ENCODE measurements at places on chromosomes 5 and 9. TPM values are rescaled to one million over a fixed set of nuclear protein-coding genes. Genes with fewer than 3 reads are reported as not detected.

- no peak for DNase-seq
These were observed 706.6 kb downstream of the EFNA5 start for GRCh38 chr5:106964132-106964531.

Gene CYLC2
- total RNA-seq = not detected

- DNase-seq = no peak
These were observed 116.0 kb downstream of the MLLT3 start for GRCh38 chr9:20506099-20506900.

Gene FXN
- 17.6 TPM for total RNA-seq

Gene ARL10
- 7.7 TPM for total RNA-seq

- no peak for DNase-seq
These were observed 317.6 kb downstream of the IRX1 start for GRCh38 chr5:3913279-3913678.

DNA sequence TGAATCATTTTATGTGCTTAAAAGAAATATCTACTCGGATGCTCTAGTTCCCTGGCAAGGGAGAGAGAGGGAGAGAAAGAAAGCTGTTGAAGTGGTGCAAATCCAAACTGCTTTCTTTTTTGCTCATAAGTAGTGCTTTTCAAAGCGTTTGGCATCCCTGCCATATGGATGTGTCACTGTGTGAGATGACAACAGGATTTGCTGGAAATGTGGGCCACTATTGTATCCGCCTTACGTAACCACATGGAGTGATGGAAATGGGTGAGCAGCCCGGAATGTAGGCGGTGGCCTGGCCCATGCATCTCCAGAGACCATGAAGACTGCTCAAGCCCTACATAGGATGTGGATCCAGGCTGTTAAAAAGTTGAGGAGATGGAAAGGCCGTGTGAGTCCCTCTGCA lies 30.8 kb downstream of the TJP2 start:
- peak; percentile 17 for DNase-seq

- no peak for DNase-seq
These were observed 4.8 kb downstream of the RETREG1 start for GRCh38 chr5:16612007-16612406.

Gene TLE1
- 12.3 TPM for total RNA-seq

GRCh38 chr9:100126423-100126822 lies 27.4 kb downstream of the INVS start:
- DNase-seq = no peak

- DNase-seq = no peak
These were observed 164.8 kb downstream of the MACROH2A1 start for GRCh38 chr5:135234242-135234641.

DNA sequence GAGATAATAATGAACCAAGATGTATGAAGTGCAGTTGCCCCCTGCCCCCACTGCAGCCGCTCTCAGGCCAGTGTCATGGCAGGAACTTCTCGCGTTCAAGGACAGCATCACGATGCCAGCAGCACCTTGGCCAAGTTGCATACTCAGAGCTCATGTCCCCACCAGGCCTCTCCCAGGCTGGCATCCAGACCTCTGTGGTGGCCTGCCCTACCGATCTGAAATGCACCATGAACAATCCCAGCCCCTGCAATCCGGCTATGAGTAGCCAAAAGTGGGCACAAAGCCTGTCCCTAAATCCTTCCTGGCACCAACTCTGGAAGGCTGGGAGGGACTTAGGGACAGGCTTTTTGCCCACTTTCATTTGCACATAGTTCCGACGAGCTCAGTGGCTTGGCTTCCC lies 140.9 kb downstream of the PAX5 start:
- DNase-seq = no peak

DNA sequence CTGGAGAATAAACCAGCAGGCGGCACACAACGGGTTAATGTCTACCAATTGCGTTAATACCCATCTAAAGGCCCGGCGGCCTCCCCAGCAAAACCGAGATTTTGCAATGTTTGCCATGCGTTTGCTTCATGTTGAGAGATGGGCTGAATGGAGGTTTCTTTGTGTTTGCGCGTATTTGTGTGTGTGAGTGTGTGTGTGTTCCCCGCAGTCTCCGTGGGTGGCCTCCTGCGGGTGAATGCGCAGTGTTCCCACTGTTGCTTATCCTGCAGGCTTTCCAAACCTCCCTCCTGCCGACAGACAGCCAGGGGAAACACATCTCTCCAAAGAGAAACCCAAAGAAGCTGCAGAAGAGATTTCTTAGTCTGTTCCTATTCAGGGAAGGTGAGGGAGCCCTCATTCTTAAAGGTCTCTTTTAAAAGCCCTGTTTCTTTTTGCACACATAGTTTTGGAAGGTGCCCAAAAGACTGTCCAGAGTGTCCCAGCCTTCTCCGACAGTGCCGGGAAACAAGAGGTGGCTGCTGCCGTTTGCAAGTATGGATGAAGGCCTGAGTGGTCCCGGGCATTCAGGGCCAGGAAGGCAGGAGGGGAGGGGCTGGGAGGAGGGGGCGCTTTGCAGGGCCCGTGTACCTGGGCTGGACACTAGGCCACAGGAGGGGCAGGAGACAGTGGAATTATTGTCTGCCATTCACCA lies 103.8 kb upstream of the ERCC6L2 start:
- DNase-seq = no peak

GRCh38 chr5:1463326-1464095 lies 18.3 kb upstream of the SLC6A3 start:
- DNase-seq = no peak

DNA sequence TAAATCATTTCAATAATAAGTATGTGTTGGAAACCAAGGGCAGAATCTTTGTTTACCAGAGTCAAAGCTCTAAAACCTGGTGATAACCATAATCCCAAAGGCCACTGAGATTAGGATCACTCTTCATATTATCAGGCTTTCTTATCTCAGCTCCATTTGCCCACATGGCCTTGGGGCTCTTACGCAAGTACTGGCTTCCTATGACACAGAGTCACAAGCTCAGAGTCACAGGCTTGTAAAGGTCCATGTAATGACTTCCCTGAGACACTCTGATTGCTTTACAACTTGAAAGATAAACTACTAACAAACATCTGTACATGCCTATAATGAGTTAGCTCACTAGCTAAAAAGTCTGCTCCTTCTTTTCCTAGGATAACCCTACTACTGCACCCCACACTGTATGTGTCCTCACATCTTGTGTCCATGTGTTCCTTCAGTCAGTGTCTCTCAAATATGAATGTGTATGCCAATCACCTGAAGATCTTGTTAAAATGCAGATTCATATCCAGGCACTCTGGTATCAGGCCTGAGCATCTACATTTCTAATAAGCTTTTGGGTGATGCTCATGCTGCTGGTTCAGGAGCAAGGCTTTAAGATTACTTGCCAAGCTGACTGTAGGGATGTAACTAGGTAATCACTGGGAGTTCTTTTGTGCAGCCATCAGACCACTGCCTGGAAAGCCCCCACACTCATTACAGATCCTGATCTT lies 28.4 kb downstream of the SEMA6A start:
- no peak for DNase-seq

Gene PTPDC1
- 2.5 TPM for total RNA-seq

GRCh38 chr5:159002171-159002570 lies 97.5 kb downstream of the EBF1 start:
- no peak for DNase-seq

GRCh38 chr5:146731909-146732659 lies 146.5 kb downstream of the PPP2R2B start:
- DNase-seq = peak; percentile 76

Gene CARD6
- 3.4 TPM for total RNA-seq

Gene MEIKIN
- not detected for total RNA-seq

- no peak for DNase-seq
These were observed 100.9 kb upstream of the PTGER4 start for GRCh38 chr5:40578501-40579451.

- DNase-seq = no peak
These were observed 110.3 kb downstream of the KCNIP1 start for GRCh38 chr5:170614065-170614490.

DNA sequence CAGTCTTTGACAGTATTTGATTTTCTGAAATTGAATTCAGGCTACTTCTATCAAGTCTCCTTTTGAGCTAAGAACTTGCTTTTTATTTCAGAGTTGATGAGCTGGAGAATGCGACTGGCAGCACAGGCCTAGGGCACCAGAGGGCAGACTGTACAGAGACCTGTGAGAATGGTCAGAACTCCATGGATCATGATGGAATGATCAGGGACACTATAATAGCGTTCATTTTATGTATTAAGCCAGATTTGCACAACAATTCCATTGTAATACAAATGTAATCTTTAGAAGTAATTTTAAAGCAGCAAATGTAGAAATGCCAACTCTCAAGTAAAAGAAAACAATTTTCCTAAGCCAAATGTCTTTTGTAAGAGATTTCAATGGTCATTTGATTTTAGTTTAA lies 902.4 kb downstream of the NR2F1-AS1 start:
- no peak for DNase-seq

DNA sequence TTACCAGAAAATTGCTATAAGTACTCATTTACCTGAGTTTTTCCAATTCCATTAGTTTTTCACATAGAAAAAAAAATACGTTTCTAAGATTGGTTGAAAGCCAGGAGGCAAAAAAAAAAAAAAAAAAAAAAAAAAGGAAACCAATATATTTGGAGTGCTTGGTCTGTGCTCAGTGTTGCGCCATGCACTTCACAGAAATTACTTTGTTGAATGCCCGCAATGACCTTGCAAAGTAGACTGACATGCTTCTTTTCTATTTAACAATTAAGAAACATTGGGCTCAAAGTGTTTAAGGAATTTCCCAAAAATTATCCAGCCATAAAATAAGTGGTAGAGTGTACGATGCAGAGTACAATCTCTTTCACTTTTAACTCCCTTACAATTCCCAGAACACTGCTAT lies 65.2 kb upstream of the PAPPA start:
- no peak for DNase-seq

Gene ORM1
- not detected for total RNA-seq

GRCh38 chr5:31285025-31285424 lies 91.5 kb downstream of the CDH6 start:
- DNase-seq = no peak

GRCh38 chr9:98974554-98974953 lies 30.8 kb downstream of the COL15A1 start:
- no peak for DNase-seq

DNA sequence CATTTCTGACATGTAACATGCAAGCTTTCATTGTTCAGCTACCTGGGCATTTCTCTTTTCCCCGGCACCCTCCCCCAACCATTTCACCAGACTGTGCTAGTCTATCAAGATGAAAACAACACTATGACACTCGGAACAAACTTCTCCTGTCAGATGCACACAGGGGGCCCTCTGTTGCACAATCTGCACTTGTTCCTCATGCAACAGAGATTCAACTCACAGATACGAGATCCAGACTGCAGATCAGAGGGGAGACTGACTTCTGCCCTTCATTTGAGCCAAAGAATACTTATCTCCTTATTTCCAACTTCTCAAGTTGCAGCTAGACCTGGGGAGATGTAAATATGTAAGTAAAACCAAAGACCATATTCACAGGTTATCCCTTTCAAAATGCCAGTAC lies 15.7 kb upstream of the FST start:
- no peak for DNase-seq

- DNase-seq = peak; percentile 12
These were observed 35.3 kb upstream of the SMIM23 start for GRCh38 chr5:171750311-171750788.

DNA sequence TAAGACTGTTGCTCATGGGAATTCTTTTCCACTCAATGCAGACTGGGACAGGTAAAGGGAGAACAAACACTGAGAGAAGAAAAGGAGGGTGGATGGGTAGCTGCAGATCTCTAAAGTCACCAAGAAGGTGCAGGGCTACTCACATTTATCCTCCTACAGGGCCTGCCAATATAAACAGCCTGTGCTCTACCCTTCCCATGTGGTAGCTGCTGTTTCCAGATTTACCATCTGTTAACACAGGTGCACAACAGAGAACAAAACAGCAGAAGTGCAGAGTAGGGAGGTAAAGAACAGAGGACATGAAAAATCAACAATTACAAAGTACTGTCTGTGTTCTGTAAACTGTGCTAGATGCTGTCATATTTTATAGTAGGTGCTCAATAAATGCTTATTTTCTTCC lies 26.0 kb downstream of the JAKMIP2 start:
- no peak for DNase-seq

Gene CCNJL
- total RNA-seq = not detected

Gene PIP5KL1
- total RNA-seq = 2.4 TPM

Gene NR4A3
- total RNA-seq = 0.85 TPM

- no peak for DNase-seq
These were observed 41.0 kb upstream of the MTAP start for GRCh38 chr9:21761309-21761901.

DNA sequence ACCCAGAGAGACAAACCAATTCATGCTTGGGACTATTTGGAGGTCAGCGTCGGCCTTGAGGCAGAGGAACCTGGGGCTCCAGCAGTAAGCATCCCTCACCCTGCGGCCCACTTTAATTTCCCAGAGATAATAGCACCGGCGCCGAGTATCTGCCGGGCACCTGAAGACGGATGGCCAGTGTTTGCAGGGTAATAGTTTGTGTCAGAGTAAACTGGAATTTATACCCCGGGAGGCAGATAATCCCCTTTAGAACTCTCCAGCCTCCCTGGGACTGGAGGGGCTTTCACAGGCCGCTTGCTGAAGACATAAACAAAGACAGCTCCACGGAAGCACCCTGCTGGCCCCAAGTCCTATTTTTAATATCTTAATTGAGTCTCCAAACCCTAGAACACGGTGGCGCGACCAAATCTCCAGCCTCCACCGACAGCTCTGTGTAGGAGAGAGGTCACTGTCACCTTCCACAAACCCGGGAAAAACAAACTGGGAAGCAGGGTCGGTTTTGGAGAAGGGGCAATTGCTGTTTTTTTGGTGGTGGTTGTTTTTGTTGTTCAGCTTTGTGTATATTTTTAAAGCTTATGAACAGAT lies 17.4 kb upstream of the FCN1 start:
- DNase-seq = no peak

- no peak for DNase-seq
These were observed 202.1 kb upstream of the SLC30A5 start for GRCh38 chr5:68891718-68892117.

- DNase-seq = peak; percentile 28
These were observed 6.1 kb downstream of the SARDH start for GRCh38 chr9:133731876-133732638.

- peak; percentile 88 for DNase-seq
These were observed 126.9 kb downstream of the TLE1 start for GRCh38 chr9:81562231-81563019.

DNA sequence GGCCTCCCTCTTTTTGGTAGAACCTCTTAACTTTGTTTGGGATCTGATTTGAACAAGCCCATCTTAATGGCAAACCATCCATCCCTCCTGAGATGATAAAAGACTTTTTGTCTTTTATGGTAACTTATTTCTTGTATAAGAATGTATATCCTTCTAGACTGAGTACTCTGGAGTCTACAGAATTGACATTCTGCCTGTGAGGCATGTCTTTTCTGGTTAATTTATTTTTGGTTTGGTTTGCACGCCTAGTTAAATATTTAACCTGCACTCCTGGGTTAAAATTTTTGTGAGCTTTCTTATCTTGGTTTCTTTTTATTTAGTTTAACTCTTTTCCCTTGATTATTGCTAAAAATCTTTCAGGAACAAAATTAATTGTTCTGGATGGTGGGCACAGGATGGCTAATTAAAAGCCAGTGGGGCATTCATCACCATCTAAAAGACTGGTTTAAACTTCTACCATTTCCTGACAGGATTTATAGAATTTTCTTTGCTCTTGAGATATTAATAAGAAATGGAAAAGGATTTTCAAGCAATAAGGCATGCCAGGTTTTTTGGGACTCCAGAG lies 50.3 kb downstream of the PHAX start:
- no peak for DNase-seq

Gene IL33
- 0.35 TPM for total RNA-seq
